Fibroblast of skin of left quadriceps (primary cell): ENCODE measurements at places on chromosomes 4 and X.
A peak's percentile ranks its signal among the peaks of the same experiment; 100 is the strongest.

DNA sequence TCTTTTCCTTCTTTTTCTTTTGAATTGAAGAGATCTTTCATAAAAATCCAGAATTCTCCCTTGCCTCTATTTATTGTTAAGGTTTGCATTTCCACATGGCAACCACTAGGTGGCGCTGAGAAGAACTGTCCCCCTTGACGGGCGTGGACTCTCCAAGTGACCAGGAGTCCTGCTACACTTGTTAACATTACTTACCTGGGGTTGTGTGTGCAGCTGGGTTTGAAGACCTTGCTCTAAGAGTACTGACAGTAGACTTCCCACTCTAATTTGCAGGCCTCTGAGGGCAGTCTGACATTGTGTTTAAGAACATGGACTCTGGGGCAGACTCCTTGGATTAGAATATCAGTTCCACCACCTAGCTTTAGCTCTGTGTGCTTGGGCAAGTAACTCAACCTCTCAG is 52.8 kb downstream of the GPRIN3 start:
- DNase-seq: no peak

DNA sequence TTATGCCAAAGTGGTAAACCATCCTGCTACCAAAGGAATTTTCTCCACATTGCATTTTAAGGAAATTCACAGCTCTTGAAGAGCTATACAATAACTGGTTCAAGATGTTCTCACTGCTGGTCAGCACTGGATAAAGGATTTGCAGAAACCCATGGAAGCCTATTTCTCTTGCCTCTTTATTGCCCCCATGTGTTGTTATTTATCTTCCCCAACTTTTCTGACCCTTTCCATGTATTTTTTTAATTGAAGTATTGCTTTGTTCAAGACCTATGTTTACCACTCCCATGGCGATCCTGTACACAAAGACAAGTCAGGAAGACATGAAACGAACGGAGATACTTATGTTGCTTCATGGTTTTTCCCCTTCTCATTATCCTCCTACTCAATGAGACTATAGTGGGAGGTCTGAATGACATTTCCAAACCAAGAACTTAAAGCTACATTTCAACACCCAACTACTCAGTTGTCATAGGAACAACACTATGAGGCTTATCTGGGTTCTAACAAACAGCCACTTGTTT is 566.4 kb upstream of the DIPK2B start:
- peak; percentile 42 for DNase-seq

- no peak for DNase-seq
Observed at GRCh38 chr4:25875281-25875745, 12.5 kb upstream of the SEL1L3 start.

GRCh38 chrX:123983240-123983639 is 21.7 kb downstream of the STAG2 start:
- DNase-seq: no peak

DNA sequence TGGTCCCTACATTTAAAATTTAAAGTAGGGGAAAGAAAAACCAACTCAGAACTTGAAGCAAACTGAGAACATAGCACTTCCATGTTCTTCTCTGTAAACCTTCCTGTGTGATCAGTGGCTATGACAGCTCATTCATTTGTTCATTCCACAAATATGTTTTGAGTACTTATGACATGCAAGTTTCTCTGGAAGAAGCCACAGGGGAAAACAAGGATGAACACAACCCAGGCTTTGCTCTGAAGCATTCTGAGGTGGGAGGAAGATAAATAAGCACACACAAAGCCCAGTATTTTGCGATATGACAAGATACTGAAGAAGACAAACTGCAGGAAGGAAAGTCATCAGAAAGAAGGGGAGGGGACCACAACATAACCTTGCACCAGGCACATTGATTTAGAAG is 96.4 kb downstream of the CHIC2 start:
- no peak for DNase-seq

DNA sequence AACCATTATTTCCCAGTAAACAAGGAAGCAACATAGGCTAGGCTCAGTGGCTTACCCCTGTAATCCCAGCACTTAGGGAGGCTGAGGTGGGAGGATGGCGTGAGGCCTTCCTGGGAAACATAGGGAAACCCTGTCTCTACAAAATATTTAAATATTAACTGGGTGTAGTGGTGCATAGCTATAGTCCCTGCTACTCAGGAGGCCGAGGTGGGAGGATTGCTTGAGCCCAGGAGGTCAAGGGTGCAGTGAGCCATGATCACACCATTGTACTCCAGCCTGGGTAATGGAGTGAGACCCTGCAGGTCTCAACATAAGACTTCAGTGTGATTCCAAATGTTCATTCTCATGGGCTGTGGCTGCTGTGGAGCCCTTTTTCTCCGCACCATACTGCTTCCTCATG is 34.9 kb downstream of the FHDC1 start:
- no peak for DNase-seq

DNA sequence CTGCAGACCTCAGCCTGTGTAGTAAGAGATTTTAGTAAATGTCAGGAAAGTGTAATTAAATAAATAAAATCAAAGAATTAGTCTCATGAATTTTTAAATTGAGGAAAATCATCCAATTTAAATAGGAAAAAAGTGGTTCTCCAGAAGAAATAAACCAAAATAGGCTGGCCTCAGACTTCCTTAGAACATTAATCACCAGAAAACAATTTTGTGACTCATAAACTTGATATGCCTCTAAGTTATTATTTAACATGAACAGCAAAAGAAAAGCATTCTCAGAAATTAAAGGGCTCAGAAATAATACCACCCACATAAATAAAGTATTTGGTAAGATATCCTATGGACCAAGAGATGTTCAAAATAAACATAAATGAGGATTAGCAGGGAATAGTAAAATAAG is 14.3 kb downstream of the FAM47B start:
- peak; percentile 26 for DNase-seq

DNA sequence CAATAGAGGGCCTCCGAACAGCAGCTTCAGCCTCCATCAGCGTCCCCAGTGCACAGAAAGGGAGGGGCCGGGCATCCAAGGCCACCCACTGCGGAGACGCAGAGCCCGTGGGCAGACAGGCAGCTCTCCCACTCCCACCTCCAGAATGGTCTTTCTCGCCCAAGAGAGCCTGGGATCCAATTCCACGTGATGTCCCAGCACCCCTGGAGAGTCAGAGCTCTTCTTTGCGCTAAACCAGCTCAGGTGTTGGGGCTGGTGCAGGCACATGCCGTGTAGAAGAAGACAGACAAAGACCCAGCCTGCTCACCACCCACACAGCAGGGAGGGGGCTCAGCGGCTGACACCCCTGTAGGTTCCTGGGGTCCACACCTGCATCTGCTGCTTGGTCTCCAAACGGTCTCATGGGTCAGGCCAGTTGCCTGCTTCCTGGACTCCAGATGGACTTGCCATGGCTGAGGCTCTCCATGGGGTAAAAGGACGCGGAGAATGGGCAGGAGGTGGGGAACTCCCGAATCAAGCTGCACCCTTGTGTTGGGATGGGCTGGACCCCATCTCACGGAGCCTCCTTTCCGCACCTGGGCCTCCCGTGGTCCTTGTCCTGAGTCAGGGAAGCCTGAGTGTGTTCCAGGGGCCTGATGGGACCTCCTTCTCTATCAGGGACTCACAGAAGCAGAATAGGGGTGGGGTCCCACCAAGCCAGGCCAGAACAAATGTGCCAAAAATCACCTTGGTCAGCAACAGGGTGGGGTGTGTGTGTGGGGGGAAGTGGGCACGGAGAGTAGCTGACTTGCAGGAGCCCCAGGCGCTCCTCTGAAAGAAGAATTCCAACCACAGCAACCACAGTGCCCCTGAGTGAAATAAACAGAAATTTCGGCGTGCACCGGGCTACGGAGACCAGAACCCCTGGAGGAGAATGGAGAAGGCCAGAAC is 11.6 kb upstream of the ASMTL start:
- no peak for DNase-seq

DNA sequence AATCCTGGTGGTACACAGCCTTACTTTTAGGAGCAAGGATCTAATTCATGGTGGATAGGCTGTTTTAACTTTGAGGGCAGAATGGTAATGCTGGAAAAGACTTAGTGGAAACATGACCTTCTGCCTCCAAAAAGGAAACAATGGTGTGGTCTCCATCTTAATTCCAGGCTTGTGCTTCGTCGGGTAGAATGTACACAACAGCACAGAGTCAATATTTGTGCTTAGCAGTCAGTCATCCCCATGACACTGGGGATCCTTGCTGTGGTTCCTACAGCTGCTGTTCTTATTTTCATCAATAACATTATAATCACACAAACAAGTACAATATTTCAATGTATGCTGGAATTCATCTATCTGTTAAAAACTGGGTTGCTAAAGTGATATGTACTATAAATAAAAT is 104.4 kb downstream of the HHIP start:
- DNase-seq: no peak

GRCh38 chr4:99998062-99998867 is 48.2 kb upstream of the H2AZ1 start:
- no peak for DNase-seq

DNA sequence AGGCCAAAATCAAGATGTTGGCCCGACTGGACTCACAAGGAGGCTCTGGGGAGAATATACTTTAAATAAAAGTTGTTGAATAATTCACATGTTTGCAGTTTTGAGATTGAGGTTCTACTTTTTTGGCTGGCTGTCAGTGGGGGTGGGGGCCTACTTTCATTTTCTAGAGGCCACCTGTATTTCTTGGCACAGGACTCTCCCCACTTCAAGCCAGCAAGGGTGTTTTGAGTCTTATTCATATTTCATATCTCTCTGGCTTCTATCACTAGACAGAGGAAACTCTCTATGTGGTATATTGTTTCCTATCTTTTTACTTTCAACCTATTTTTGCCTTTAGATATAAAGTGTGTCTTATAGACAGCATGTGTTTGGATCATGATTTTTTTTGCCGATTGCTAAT is 266.4 kb downstream of the PRR32 start:
- no peak for DNase-seq

DNA sequence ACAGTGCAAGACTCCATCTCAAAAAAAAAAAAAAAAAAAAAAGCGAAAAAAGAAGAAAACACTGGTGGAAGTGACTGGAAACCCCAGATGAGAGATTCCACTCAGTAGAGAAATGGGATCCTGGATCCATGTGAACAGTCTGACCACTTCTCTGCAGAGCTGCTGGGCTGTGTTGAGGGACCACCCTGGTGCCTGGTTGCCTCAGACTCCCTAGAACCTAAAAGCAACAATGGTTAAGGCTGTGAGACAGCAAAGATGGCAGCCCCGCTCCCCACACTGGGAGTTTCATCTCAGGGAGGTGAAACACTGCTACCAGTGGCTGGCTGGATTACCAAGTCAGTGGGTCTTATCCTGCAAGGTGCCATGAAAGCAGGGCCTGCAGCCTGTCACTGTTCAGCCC is 152.8 kb upstream of the ARSJ start:
- no peak for DNase-seq

GRCh38 chrX:125405339-125405738 is 85.7 kb downstream of the TEX13C start:
- no peak for DNase-seq

- DNase-seq: no peak
Observed at GRCh38 chrX:54695816-54696487, 102.1 kb downstream of the ITIH6 start.

GRCh38 chrX:7925867-7926472 is 1.2 kb downstream of the PNPLA4 start:
- DNase-seq: peak; percentile 34

GRCh38 chr4:15352524-15352923 is 75.3 kb upstream of the C1QTNF7 start:
- DNase-seq: no peak

GRCh38 chr4:25113915-25114904 is 46.0 kb downstream of the SEPSECS start:
- DNase-seq: no peak

DNA sequence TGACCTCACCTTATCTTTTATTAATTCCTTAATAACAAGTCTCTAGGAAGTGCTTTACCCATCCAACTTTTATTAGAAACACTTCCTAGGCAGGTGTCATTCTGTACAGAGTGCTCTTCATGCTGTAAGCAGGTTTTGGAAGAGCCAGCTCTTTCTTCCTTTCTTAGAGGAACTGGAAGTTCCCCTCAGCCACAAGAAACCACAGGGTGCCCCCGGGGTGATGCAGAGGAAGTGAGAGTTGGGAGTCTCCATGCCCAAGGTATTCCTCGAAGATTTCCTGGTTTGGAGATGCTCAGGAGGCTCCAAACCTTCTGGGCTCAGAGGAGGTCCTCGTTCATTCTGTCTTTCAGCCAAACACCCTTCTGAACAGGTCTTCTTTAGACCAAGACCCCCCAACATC is 83.8 kb downstream of the EGF start:
- no peak for DNase-seq

GRCh38 chr4:98423009-98423408 is 161.8 kb downstream of the RAP1GDS1 start:
- DNase-seq: no peak

DNA sequence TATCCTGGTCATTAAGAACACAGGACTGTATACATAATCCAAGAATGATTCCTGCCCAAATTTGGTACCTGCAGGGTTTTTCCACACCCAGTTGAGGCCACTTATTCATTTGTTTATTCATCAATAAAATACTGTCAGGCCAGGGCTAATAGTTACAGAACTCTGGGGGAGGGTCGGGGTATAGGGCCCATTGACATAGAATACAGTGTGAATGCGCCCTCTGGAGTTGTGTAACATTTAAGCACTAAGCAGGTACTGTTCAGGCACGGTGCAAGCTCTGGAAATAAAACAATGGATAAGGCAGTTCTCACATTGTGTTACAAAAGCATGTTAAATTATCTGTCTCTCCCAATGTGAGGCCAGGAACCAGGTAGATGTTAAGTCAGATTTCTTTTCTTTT is 30.8 kb upstream of the LRBA start:
- no peak for DNase-seq

GRCh38 chr4:166198041-166198440 is 325.0 kb downstream of the TLL1 start:
- DNase-seq: no peak

GRCh38 chrX:78708816-78709215 is 38.7 kb upstream of the LPAR4 start:
- peak; percentile 3 for DNase-seq

DNA sequence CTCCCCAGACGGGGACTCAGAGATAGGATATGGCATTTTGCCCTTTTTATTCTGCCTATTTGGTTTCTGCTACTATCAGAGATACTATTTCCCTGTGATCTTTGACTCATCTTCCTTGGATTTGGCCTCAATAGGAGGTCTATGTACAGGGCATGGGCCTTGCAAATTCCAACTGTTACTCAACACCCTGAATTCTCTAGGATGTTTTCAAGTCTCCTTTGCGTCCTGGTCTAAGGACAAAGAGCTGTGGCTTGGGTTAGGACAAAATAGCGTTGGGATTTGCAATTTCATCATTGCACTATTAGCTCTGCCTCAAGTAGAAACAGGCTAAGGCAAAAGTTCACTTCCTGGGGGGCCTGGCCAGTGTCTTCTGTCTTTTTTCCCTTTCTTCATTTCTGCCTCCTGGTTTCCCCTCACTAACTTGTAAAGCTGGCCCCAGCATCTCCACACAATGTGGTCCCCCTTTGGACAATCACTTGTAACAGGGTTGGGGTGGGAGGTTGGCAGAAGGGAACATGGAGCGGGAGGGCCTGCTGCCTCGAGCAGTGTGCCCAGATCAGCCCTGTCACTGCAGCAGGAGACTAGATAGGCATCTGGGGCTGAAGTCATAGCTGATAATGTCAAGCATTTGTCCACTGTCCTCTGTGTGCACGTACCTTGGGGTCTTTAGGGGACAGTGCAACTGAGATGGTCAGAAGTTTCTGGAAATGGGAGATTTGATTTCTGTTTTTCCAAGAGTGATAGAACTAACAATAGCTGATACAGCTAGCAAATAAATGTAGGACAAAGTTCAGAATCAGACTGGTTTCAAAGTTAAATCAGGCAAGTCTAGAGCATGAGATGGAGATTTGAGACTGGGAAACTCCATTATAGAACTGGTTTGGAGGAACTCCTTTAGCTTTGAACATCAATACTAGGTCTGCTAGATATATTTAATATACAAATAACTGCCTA is 25.8 kb upstream of the STBD1 start:
- DNase-seq: no peak
